NCI-H2227 treated with DMSO at 0.1 percent for 48 hours (cell line): ENCODE measurements at places on chromosomes 1 and 21.

DNA sequence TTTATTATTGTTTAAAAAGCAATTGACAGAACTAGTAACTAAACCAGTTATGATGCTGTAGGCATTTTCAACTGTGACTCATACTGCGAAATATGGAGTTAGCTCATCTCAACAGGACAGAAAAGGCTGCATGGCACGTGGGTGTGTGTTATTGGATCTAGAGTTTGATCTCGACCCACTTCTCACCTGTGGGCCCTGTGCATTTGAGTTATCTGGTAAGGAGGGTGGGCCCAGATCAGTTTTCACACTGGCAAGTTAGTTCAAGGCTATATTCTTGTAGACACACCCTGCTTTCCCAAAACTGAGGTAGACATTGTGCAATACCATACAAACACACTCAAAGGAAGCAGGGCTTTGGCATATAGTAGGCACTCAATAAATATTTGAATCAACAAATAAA is 71.3 kb upstream of the PRDX6 start:
- no peak for DNase-seq

DNA sequence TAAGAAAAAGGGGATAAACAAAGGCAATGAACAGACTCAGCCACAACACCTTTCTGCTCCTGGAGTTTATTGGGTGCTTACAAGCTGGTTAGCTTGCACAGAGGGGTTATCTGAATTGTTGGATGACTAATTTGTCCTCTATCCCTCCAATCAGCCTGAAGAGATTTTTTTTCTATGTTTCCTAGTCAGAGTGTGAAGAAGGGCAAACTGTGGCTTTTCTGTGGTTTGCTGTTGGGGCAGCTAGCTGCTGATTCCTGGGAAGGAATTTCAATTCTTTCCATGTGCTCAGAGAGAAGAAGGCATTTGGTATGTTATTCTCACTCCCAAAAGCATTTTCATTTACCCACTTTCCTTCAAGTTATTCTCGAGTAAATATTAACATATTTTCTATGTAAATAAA is 48.6 kb downstream of the PCP4 start:
- DNase-seq = no peak

DNA sequence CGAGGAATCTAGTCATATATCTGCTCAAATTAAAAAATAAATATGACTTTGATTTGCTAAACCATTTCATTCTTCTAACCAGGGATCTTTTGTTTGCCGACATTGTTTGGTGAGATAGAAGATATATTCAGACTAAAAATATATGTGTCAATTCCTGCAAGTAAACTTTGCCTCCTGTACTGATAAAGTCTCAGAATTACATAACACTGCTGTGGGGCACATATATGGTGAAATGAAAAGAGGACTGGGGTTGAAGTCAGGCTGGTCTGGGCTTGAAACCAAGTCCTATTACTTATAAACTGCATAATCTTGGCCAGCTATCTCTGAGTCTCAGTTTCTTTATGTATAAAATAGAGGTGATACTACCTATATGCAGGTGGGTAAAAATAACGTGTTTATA is 9.8 kb downstream of the SCMH1 start:
- DNase-seq = no peak

- peak; percentile 69 for DNase-seq
Measured at GRCh38 chr1:27391511-27392095, 819 bp upstream of the GPR3 start.

GRCh38 chr1:7221826-7222694 is 436.8 kb downstream of the CAMTA1 start:
- DNase-seq = no peak

GRCh38 chr1:8015036-8015808 is 10.9 kb downstream of the ERRFI1 start:
- DNase-seq = peak; percentile 84

DNA sequence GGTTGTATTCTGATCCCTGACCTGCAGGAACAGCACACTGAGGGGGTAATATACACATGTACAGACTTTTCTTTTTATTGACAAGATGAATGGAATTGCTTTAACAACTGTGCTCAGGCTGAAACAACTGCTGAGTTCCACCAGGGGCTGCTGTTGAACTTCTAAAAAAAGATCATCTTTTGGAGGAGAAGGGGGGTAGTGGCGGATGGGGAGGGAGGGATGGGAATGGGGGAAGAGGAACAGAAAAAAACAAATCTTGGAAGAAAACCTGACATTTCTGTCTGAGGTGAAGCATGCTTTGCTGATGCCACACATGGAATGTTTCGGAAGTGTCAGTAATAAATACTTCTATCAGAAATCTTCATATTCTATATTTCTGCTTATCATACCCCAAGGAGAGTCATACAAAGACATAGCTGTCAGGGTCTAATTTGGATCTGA is 75.0 kb downstream of the RWDD3 start:
- peak; percentile 86 for DNase-seq

DNA sequence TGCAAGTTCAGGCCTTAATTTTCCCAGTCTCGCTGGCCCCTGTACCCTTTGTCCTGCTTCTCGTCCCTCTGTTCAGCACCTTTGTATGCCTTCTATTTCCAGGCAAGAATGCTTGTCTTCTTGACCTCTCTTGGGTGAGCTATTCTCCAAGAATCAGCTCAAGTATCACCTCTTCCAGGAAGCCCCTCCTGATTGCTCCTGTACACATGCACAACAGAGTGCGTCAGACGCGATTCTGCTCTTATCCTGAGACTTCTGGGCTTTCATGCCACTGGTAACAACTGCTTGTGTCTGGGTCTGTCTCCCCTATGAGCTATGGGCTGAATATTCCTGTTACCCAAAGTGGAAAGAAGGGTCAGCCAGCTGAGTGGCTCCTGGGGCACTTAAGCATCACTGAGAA is 170.8 kb downstream of the GRIK3 start:
- DNase-seq = no peak

DNA sequence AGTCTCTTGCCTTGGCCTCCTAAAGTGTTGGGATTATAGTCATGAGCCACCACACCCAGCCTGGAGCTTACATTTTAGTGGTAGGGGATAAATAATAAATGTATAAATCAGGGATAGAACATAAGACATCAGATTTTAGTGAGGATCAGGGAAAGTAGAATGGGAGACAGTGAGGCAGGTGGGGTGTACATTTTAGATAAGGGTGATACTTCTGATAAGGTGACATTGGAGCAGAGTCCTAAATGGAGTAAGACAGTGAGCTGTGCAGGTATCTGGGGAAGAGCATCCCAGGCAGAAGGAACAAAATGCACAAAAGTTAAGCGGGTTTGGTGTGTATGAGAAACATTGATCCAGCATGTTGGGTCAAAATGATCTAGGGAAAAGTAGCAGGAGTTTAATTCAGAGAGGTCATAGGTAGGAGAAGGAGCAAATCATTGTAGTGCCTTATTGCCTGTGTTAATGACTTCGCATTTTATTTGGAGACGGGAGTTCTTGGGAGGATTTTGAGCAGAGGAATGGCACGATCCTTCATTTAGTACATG is 11.1 kb downstream of the EPB41 start:
- no peak for DNase-seq

- no peak for DNase-seq
Measured at GRCh38 chr1:1318777-1319645, 5.4 kb downstream of the INTS11 start.

- DNase-seq = no peak
Measured at GRCh38 chr1:86472767-86473166, 4.0 kb downstream of the CLCA1 start.

DNA sequence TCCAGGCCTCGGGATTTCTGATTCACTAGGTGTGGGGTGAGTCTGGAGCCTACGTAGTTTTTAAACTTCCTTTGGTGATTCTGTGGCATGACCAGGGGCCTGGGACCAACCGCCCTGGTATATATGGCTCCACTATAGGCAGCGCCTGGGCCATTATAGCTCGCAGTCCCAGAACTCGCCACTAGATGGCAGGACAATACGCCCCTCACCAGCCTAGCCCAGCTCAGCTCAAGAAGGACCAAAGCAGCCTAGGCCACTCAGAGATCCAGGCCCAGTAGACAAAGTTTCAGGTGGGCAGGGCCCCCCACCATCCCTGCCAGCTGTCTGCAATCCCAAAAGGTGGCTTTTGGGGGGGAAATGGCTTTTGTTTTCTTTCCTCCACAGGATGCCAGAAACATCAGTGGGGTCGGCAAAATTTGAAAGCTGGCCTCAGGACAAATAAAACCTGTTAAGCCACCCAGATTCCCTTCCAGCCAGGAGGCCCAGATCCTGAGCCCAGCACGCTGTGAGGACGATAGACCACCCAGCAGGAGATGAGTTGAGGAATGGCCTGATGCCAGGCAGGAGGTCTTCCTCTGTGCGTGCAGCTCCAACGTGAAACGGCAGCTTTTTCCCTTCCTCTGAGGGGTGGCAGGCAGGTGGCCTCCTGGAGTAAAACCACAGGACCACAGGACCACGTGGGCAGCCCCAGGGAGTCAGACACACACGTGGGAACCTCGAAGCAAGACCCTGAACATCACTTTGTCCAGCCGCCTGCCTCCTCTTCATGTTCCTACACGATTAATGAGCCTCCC is 24.8 kb upstream of the TMEM51 start:
- DNase-seq = no peak

DNA sequence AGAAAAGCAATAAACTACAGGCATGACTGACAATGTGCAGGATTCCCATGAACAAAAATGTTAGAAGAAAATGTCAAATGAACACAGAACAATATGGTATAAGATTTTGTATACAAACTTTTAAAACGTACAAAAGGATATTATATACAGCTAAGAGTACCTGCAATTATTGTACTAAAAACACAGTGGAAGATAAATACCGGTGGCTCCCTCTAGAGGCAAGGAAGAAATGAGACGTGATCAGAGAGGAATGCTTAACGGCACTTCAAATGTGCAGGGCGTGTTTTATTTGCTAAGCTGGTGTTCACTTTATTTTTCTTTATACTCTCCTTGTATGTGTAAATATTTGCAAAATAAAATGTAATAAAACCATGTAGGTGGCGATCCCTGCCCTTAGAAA is 191.8 kb upstream of the SAMSN1 start:
- DNase-seq = no peak

DNA sequence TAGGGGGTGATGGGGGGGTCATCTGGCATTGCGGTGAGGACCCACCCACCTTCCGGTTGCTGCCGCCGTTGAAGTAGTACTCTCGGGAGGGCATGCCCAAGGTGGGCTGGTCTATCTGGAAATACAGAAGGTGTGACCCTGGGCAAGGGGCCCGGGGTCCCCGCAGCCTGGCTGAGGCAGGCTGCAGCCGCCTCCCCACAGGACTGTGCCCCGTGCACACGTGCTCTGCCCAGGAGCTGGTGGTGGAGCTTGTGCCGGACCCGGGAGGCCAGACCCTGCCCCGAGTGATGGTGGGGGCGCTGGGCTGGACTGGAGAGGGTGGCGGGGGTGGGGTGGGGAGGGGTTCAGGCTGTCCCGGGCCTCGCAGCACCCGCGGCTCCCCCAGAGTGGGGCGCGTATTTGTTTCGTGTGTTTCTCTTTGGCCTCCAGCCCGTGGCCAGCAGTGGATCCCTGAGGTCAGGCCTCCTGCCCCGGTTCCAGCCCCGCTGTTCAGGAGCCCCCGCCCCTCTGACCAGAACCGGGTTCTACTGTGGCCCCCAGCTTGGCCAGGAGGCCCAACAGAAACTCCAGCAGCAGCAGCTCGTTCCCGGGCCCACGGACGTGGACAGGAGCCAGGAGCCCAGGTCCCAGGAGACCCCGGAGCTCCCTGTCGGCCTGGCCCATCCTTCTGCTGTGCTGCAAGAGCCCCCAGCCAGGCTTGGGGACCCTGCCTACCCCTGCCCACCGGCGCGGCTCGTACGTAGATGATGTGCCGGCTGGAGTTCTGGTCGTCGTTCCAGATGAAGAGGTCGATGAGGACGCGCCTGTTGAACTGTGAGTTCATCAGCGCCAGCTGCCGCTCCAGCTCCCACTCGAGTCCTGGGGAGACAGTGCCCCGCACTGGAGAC is 19.2 kb downstream of the PRXL2B start:
- DNase-seq = no peak

DNA sequence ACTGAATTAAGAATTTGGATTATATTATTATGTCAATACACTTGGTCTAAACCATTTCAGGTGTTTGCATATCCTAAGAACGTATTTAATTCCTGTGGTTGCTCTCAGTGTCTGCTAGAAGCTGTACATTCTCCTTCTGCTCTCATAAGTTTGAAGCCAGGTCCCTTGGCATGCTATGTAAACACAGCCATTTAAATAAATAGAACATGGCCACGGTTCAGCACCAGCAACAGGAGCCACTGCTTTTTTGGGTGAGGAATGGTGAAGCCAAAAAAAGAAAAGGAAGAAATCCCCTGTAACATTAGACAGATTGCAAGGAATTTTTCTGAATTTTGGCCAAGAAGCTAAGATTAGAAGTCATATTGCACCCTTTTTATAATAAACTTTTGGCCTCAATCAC is 19.1 kb downstream of the CCN1 start:
- DNase-seq = no peak

GRCh38 chr1:42006093-42006492 is 87.4 kb upstream of the HIVEP3 start:
- no peak for DNase-seq

- DNase-seq = no peak
Measured at GRCh38 chr1:167486090-167486824, 32.1 kb downstream of the CD247 start.

GRCh38 chr1:206951318-206952100 is 5.2 kb upstream of the PIGR start:
- DNase-seq = no peak

GRCh38 chr21:44505673-44506278 is 34.2 kb downstream of the KRTAP10-1 start:
- no peak for DNase-seq

- no peak for DNase-seq
Measured at GRCh38 chr1:150562446-150563339, 13.5 kb downstream of the ADAMTSL4 start.

- DNase-seq = no peak
Measured at GRCh38 chr1:115447672-115448071, 109.6 kb upstream of the NGF start.

- no peak for DNase-seq
Measured at GRCh38 chr1:225253173-225253572, 174.7 kb downstream of the LBR start.

- no peak for DNase-seq
Measured at GRCh38 chr1:218348628-218349071, 3.5 kb downstream of the TGFB2 start.

DNA sequence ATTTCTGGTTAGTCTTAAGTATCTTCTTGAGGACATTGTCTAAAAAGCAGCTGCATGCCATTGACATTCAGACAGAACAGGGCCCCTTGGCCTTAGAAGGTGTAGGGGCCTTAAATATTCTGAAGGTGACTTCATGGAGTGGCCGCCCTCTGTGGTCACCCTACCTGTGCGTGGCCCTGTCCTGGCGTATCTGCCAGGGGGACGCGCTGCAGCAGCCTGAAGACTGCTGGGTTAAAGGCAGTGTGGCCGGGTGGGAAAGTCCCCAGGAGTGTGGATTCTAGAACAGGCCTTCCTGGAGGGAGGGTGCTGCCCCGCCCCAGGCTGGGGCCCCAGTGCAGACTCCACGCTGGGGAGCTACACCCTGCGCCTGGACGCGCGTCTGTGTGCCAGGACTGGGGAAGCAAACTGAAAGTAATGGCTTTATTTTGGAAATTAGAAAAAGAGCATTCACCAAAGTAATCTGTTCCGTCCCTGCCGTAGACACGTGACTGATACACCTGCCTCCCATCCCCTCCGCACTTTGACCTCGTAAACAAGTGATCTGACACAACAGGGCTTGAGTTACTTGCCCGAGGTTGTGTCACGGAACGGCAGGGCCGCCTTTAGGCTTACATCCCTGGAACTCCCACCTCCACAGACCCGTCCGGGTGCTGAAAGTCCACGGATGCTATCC is 1.8 kb downstream of the AGPAT3 start:
- no peak for DNase-seq

- no peak for DNase-seq
Measured at GRCh38 chr1:61085983-61086644, 3.8 kb downstream of the NFIA start.
